ENCODE measurements at places on chromosomes 1 and 21.

DNA sequence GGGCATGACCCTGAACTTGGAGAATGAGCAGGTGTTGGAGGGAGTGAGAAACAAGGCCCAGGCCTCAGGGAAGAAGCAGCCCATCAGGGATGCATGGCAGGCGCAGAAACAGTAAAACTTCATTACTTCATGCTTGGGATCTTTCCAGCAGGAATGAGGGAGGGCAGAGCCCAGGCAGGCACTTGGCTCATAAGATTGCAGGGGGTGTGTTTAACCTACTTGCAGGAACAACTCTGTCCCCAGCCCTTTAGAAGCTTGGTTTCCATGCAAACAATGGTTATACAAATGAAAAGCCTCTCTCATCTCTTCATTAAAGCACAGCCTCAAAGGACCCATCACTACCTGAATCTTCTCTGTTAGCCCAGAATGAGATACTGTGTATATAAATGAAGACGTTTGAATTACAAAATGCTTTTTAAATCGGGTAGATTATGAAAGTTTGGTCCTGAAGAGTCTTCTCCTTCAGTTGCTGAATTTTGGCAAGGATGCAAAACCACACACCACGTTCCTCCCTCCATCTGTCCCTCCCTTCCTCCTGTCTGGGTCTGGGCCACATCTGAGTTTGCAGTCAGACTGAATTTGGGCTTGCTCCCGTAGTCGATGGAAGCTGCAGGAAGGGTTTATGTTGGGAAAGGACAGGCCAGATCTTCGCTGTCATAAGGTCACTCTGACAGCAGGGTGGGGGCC lies 154.4 kb upstream of the KLHDC7A start:
- no peak for DNase-seq

DNA sequence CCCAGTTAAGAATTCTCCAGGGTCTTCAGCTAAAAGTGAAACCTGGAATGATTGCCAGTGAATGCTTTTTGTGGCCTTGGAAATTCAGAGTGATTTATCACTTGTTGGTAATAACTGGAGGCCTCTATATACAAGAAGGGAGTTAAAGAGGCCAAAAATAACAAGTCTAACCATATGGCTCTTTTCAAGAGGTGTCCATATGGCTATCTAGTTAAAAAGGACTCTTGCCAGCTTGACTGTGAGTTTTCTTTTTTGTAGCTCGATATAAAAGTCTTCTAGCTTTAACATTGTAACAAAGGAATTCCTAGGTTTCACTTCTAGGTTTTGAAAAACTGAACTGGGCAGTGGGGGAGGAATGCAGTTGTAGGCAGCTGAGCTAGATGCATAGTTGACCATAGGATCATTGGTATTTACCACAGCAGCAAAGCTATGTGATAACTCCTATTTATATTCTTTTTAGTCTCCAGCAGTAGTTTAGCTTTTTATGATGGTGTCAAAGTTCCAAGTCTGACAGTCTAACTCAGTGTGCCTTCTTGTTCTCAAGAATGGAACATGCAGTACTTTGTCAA lies 44.4 kb downstream of the CACHD1 start:
- no peak for DNase-seq

DNA sequence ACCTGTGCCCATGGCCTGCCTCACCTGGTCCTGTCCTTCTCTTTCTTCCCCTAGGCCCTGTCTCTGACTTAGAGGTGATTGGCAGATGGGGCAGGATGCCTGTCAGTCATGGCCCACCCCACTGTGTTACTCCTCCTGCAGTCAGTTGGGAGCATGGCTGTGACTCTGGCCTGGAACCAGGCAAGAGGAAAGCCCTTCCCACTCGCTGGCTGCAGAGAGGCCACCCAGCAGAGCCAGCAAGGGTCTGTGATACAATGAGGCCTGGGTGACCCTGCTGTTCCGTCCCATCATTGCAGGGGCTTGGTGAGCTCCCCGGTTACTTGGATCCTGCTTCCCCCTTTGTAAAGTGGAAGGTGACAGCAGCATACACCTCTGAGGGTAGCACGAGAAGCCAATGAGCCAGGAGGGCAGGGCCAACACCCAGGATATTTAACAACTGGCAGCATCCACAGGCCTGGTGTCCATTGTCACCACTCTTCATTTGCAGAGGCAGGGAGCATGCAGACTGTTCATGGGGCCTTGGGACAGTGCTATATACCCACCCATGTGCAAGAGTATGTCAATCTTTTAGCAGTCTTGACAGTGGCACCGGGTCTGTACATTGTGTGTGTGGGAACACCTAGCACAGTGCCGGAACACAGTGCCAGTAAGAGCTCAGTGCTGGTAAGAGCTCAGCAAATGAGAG lies 191.0 kb upstream of the C1orf174 start:
- DNase-seq = no peak

GRCh38 chr1:40392221-40392620 lies 18.7 kb downstream of the SMAP2 start:
- DNase-seq = no peak

DNA sequence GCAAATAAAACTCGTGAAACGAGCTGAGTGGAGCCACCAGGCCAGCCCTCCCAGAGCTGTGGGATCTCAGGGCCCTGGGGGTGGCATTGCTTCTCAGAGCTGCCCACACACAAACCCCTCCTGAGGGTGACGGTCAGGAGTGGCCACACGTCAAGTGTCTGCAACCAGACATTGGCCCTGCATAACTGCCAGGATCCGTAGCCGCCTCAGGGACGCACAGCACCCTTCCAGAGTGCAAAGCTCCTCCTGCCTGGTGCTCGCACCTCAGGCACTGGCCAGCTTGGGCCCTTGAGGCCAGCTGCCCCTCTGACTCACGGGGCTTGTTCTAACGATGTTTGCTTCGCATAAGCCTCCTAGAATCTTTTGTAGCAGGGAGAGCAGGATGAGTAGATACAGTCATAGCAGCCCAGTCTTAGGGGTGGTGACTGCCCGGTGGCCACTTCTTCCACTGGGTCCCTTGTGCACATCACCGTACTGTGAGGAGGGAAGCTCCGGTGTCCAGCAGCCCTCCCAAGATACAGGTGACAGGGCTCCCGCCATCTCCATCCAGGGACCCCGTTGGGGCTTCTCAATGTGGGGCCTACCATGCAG lies 5.0 kb downstream of the WNT3A start:
- no peak for DNase-seq

DNA sequence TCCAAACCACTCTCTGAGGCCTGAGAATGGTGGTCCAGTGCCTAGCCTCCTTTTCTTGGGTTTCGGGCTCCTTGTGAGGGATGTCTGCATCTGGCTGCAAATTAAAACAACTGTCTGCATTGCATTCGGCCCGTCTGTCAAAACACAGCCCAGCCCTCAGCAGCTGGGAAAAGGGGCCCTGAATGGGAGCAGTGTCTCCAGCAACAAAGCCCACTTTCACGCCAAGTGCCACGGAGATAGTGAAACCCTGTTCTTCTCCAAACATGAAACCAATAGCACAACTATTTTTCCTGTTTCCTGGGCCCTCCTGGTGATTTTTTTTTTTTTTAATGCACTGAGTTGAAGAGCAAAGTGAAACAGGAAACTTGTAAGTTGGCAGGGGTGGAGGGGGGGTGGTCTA lies 138.4 kb downstream of the PLXNA2 start:
- DNase-seq = no peak

DNA sequence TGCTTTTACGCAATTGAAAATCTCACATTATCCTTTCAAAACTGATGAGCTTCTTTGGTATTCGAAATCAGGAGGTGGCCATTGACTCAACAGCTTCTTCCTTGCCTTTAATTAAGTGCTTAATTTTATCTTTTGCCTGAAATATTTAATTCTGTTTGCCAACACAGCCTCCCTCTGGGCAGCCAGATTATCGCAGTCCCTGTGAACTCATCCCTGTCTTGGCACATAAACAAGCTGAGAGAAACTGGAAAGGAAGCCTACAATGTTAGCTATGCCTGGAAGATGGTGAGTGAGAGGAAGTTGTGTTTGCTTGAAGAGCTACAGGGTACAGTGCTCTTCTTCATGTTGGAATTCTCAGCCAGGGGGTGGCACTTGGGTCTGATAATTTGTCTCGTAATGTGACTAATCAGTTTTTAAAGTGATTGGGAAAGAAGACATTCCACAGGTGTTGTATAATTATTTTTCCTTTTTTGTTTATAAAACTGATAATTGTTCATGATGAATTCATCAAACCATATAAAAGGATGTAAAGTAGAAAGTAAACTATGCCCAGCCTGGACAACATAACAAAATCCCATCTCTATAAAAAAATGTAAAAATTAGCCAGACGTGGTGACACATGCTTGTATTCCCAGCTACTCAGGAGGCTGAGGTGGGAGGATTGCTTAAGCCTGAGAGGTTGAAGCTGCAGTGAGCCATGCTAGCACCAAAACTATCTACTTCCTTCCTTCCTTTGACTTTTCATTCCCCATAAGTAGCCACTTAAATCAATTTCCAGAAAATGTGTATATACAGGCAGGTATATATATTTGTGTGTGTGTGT lies 90.1 kb upstream of the RAVER2 start:
- no peak for DNase-seq

DNA sequence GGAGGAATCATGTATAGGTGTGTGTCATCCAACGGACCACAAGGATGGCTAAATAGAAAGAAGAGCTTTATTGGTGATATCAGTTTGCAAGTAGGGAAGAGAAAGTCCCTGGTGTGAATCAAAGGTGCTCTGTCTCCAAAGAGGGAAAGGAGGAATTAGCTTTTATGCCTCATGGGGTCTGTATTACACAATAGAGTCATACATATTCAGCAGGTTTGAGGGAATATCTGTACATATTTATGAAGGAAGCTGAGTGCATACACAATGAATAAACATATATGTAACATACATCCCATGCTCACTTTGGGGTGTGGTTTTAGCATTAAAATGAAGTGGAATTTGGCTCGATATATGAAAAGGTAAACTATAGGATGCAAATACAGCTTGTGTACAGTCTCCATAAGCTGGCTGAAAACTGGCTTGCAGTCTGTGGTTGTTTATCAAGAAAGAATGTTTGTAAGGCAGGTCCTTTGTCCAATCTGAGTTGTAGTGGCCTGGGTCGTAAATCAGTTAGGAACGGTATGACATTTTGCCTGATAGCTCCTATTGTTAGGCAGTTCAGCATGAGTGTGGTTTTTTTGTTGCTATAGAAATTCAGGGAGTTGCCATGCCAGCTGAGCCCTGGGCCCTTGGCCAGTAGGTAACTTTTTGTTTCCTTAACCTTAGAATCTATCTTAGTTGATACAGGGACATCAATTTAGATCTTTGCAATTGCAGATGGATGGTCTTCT lies 198.0 kb upstream of the ZP4 start:
- DNase-seq = no peak

- no peak for DNase-seq
Observed at GRCh38 chr1:101066260-101066936, 40.8 kb upstream of the DPH5 start.

DNA sequence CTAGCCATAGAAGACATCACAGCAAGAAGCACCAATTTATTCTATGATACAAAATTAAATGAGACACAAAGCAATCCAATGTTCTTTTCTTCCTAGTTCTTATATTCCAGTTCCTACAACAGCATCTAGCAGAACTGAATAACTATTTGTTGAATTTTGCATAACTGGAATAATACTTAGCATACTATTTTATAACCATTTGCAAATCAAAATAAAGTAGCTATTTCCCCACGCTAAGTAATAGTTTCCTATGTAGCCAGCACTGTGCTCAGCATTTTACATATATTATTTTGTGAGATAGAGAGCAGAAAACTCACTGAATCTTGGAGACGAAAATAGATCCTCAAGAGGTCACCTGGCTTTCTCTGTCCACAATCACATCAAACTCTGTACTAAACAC lies 42.1 kb downstream of the KCNH1 start:
- no peak for DNase-seq
